ENCODE measurements at places on chromosomes 16 and 17. TPM values are rescaled to one million over a fixed set of nuclear protein-coding genes. Genes with fewer than 3 reads are reported as not detected.

GRCh38 chr17:73155410-73156165 is 9.2 kb upstream of the SSTR2 start:
- DNase-seq: no peak

GRCh38 chr16:16038950-16039349 is 89.5 kb downstream of the ABCC1 start:
- no peak for DNase-seq

- no peak for DNase-seq
These were observed 10.4 kb downstream of the ABR start for GRCh38 chr17:1169221-1169928.

DNA sequence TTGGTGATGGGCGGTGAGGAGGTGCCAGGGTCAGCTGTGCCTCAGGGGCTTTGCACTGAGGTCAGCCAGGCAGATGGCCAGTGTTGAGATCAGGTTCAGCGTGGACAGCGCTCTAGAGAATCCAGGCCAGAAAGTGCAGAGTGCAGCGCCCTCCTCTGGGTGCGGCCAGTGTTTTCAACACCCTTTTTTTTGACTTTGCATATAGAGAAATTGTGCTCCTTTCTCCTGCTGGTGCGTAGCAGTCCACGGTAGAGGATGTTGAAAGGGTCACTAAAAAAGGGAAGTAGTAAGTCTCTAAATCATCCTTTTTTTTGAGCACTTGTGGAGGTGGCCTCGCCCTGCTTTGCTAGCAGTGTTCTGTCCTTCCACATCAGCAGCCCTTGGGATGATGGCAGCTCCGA is 53.9 kb downstream of the BANP start:
- peak; percentile 48 for DNase-seq

GRCh38 chr16:83826146-83826913 is 18.6 kb downstream of the HSBP1 start:
- peak; percentile 95 for DNase-seq

GRCh38 chr16:5916711-5917191 is 819.2 kb upstream of the EEF2KMT start:
- DNase-seq: no peak

DPEP3 gene
- total RNA-seq: 0.27 TPM

WSCD1 gene
- total RNA-seq: 7.5 TPM

RNU2-1 gene
- not detected for total RNA-seq
